SK-N-DZ (cell line): ENCODE measurements at places on chromosomes 16 and 17.
A peak's percentile ranks its signal among the peaks of the same experiment; 100 is the strongest.

- DNase-seq, result peak; percentile 56
Observed at GRCh38 chr17:82065638-82066303, at the start of gene DUS1L. TSS of gene DUS1L (minus strand) at chr17:82065804. CDS start at chr17:82065059, 745 bp downstream.

- no peak for DNase-seq
Observed at GRCh38 chr16:24801761-24802302, 43.9 kb upstream of the SLC5A11 start.

DNA sequence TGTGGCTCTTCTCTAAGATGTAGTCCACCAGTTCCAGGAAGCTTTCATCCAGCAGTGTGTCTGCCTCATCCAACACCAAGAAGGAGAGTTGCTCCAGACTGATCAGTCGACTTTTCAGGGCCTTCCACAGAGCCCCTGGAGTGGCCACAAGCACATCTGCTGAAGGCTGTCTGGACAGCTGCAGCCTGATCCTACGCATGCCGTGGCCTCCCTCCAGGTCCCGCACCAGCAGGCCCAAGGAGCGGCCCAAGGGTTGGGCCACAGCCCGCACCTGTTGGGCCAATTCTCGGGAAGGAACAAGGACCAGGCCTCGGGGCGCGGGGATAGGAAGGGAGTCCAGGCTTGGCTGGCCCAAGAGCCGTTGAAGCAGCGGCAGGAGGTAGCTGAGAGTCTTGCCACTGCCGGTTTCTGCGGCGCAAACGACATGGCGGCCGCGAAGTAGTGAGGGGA lies 729 bp downstream of the DDX28 start:
- DNase-seq, result no peak

- no peak for DNase-seq
Observed at GRCh38 chr17:78892936-78893379, 10.0 kb downstream of the CEP295NL start.

GRCh38 chr16:58533751-58534470 lies 18.6 kb downstream of the SETD6 start:
- no peak for DNase-seq

DNA sequence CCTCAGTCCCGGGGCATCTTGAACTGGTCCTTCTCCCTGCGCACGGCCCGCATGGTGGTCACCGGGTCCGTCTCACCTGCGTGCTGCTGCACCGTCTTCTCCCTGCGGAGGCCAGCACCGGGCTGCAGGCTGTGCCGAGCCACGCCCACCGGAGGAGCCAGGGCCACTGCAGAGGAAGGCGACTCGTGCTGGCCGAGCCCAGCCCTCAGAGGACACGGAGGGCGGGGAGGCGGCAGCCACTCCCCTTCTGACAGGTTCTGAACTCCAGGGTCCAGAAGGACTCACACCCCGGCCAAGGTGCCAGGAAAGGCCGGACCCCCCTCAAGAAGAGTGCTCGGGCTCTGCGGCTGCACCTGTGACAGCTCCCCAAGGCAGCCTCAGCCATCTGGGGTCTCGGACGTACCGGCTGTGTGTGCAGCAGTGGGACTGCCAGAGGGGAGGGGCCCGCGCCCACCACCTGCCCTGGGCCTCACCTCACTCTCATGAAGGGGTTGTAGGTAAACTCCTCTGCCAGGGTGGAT lies 15.8 kb upstream of the IGFALS start:
- DNase-seq, result no peak

DNA sequence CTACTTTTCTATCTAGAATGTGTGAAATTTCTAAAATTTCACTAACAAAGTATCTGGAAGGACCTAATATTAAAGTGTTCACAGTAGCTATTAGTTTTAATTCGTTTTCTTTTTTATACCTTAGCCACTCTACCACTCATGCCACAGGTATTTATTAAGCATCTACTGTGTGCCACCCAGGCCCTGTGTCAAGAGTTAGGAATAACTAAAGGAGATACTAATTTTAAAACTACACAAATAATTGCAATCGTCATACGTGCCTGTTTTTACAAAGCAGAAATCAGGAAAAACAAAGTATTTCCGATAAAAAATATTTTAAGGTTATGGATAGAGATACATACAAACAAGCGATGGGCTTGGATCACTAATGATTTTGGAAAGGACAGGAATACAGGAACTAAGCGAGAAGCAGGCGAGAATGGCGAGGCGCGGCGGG lies 483 bp upstream of the EEF2K start:
- no peak for DNase-seq

DNA sequence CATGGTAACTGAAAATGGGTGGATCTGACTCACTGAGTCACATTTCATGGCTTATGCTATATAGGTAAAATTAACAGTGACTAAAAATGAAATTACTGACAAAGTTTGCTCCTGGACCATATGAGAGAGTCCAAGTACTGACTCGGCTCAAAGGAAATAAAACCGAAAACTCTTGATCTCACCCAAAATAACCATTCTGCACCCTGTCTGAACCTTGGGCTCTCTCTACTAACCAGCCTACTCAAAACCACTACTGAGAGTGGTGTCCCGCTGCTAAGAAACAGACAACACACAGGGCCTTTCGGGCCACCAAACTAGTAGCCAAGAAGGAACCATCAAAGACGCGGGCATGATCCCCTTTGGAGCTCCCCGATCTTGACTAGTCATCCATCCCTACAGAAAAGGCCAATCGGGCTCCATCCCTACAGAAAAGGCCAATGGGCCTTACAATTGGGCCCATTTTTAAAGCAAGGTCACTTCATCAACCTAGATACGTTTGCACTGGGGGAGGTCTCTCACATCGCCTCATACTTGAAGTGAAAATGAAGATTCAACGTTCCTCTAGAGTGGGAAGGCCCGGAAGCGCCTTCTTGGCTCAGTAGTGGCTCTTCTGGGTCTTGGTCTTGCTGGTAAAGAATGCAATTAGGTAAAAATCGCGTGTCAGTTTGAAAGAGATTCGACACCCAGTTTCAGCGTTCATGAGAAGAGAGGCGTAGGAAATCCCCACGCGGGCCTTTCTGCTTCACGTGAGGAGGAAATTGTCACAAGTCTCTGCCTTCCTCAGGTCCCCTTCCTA lies 720 bp upstream of the ZPBP2 start:
- DNase-seq, result no peak

DNA sequence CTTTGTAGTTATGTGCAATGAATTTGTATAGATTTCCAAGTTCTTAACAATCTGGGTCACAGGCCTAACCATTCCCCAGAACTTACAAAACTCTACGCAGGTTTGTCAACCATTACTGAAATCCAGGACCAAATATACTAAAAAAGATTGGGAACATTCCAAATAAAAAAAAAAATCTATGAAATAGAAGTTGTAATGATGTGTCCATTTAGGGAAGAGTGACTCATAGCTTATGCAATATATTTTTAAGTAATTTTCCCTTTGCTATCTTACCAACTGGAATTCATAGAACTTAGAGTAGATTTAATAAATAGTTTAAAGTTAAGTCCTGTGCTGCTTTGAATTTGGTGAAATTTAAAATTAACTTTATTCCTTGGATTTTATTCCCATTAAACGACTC lies 393.2 kb downstream of the PMP22 start:
- DNase-seq, result no peak

DNA sequence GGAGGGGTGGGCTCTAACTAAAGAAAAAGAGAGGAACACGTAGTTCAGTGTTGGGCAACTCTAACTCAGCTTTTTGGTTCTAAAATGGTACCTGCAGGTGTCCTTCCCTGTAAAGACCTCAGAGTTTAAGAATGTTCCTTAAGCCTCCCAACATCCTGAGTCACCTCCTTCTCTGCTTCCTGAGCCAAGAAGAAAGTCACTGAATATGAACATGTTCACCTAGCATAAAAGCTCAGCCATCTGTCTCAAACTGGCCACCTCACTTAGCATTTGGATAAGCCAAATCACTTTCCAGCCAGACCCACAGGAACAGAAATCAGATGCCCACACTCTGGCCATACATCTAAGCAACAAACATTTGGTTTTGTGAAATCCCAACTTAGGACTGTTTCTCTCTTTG lies 3.7 kb downstream of the TMEM98 start:
- no peak for DNase-seq

- DNase-seq, result no peak
Observed at GRCh38 chr17:7248796-7249195, 2.7 kb downstream of the CTDNEP1 start.

DNA sequence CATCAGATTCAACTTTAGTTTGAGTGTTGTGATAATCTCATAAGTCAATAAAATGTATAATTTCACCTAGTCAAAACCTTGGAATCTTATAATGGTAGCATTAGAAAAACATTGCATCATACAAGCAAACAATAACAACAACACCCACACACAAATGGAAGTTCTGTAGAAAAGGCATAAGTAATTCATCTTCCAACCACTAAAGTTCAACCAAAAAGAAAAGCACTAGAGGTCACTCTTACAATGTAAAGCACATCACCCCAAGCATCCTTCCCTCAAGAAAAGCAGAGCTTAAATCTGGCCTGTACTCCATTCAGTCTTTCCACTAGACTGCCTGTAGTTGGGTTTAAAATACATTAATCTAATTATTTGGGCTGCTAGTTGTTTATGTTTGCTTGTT lies 1.8 kb downstream of the CNTNAP4 start:
- DNase-seq, result peak; percentile 85

DNA sequence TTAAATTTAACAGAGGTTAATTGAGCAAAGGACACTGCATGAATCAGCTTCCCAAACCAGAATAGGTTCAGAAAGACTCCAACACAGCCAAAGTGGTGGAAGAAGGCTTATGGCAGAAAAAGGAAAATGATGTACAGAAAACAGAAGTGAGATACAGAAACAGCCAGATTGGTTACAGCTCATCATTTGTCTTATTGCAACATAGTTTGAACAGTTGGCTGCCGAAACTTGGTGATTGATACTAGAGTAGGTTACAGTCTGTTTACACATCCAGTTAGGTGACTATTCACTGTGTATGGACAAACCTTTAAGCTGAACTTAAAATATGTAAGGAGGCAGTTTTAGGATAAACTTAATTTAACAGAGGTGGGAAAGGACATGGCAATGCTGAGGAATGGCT lies 18.3 kb downstream of the TMEM100 start:
- DNase-seq, result no peak

- DNase-seq, result no peak
Observed at GRCh38 chr17:80999536-81000333, 8.1 kb downstream of the CHMP6 start.

GRCh38 chr16:75258807-75259141 lies 7.3 kb upstream of the BCAR1 start:
- no peak for DNase-seq
